Osteoblast (primary cell): ENCODE measurements at places on chromosomes 5 and 9. TPM values are rescaled to one million over a fixed set of nuclear protein-coding genes. Genes with fewer than 3 reads are reported as not detected.

DNA sequence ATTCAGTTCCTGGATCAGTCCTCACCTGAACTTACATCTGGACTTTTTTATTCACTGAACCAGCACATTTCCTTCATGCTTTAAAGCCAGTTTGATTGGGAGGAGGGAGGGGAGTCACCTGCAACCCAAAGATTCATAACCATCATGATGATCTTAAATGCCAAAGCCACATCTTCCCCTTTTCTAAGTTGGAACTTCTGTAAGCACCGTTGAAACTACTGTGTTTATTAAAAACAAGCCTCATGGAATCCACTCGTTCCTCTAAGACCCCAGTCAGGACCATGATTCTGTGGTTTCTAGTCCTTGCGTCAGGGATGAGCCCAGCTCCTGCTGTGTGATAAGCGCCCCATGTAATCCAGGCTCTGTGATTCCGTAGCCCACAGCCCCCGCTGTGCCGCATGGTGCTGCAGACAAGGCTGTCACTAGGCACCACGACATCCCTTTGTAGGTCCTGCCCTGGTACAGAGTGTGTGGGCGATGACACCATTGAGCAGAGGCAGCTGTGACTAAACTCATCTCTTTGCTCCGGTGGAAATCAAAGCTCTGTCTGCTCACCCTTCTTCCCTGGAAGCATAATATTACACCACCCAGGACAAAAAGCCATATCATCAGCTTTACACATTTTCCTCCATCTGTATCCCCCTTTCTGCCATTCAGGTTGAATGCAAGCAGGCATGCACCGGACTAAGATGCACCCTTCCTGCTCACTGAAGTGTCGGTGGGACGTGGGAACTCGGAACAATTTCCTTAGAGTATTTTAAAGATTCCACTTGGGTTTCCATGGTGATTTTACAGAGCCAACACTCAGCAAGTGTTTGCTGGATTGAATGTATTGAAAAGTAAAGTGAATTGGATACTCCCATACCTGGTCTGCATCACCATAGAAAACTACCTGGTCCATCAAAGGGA lies 132.0 kb upstream of the FSTL4 start:
- no peak for DNase-seq

DNA sequence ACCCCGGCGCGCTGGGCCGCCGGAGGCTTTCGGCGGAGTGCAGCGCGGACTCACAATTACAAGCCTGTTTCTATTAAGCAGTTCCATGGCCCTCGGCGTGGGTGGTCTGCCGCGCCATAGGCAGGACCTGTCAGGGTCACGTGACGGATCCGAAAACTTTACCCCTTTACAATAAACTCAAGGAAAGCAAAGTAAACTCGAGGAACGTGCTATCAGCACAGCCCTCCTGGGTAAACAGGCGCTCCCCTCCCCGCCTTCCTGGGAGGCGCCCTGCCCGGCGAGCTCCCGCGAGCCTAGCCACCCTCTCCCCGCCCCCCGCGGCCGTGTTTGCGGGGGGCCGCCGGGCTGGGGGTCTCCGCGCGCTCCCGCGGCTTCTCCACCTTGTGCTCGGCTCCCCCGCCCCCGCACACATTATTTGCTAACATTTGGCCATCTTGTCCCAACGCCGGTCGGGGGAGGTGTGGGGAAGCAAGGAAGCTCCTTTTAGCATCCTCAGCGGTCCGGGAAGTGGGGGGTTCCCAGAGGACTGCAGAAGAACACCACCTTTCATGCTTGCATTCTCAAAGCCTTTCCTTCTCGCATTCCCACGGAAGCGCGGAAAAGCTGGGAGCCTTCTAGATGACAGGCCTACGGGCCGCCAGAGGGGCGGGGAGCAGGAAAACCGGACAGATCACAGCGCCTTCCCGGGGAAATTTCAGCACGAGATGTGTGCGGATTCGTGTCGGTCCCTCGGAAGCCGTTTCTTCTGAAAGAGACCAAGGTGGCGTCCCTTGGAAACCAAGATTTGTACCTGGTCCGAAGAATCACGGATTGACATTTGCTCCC lies at the start of gene PTCH1:
Gene PTCH1, minus strand, starts transcription at position 238 of the 825 bp plus-strand sequence.
- DNase-seq = peak; percentile 87

GRCh38 chr5:66927140-66927539 lies 269.5 kb downstream of the CD180 start:
- no peak for DNase-seq

DNA sequence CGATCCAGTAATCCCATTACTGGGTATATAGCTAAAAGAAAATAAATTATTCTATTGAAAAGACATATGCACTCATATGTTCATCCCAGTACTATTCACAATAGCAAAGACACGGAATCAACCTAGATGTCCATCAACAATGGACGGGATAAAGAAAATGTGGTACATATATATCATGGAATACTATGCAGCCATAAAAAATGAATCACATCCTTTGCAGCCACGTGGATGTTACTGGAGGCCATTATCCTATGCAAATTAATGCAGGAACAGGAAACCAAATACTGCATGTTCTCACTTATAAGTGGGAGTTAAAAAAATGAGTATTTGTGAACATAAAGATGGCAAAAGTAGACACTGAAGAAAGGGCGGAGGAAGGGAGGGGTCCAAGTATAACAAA lies 16.6 kb upstream of the IRGM start:
- DNase-seq = no peak

- DNase-seq = peak; percentile 67
These were observed 32.9 kb upstream of the FAM120AOS start for GRCh38 chr9:93486268-93486667.

- no peak for DNase-seq
These were observed 595.9 kb downstream of the DNAH5 start for GRCh38 chr5:13348568-13348967.

DNA sequence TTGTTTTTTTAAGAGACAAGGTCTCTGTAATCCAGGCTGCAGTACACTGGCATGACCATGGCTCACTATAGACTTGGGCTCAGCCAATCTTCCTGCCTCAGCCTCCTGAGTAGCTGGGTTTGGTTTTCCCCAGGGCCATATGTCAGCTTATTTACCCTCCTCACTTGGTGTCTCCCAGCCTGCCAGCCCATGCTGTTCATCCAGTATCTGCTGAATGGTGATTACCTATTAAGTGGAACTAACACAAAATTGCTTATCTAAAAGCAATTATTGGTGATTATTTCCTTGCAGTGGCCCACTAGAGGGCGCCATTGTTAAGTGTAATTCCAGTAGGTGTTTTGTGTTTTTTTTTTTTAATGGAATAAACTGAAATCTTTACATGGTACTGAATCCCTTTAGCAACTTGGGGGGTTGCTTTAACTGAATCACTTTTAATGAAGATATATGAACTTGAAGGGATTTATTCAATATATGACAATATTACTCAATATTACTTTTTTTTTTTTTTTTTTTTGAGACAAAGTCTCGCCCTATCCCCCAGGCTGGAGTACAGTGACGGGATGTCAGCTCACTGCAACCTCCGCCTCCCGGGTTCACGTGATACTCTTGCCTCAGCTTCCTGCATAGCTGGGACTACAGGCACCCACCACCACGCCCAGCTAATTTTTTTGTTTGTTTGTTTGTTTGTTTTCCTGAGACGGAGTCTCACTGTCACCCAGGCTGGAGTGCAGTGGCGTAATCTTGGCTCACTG lies 13.8 kb downstream of the EXOSC2 start:
- peak; percentile 76 for DNase-seq

- no peak for DNase-seq
These were observed 124.7 kb downstream of the FBN2 start for GRCh38 chr5:128413356-128413755.

- no peak for DNase-seq
These were observed 35.1 kb downstream of the BASP1 start for GRCh38 chr5:17252543-17252942.

Gene SHB
- 8.8 and 9.4 TPM in 2 replicates for total RNA-seq

Gene FOXD4L6
- total RNA-seq = under 0.01 TPM in 1 of 2 replicates, not detected in the other

- DNase-seq = no peak
These were observed 2.1 kb downstream of the TNFAIP8 start for GRCh38 chr5:119357808-119358529.

Gene FABP6
- total RNA-seq = not detected in 2 replicates

Gene EIF4E1B
- not detected in 2 replicates for total RNA-seq

DNA sequence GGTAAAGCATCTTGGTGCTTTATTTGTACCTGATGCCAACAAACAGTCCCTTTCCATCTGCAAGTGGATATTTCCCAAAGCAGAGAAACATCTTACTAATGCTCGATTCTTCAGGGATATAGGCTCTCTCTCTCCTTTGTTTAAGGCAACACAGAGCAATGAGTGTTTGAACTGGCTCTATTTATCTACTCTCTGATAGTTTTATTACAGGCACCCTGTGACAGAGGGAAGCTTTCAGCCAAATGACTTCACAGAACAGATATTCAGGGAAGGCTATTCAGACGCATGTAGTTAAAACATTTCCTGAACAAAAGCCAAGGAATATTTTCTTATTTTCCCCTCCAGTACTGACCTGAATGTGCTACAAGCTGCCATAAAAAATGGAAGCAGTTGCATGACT lies 141.8 kb downstream of the YIPF5 start:
- DNase-seq = peak; percentile 86

Gene NUTM2G
- total RNA-seq = not detected in 2 replicates

- DNase-seq = no peak
These were observed 44.9 kb upstream of the HCN1 start for GRCh38 chr5:45741110-45741509.

DNA sequence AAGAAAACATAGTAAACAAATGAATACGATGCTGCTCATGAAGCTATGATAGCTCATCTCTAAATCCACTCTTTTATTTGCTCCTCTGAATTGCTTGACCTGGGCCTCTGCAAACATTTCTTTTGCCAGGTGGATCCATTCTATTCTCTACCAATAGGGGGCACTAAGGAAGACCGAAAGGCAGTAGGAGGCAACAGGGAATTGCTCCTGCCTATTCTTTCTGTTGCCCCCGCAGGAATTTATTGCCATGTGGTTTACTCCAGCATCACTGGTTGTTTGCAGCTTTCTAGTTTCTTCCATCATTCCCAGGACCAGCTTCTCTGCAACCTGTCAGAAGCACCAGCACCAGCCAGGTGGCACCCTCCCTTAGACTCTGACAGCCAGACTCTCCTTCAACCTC lies 5.3 kb downstream of the GAPT start:
- no peak for DNase-seq

Gene FAF2
- 40.2 and 42.4 TPM in 2 replicates for total RNA-seq

DNA sequence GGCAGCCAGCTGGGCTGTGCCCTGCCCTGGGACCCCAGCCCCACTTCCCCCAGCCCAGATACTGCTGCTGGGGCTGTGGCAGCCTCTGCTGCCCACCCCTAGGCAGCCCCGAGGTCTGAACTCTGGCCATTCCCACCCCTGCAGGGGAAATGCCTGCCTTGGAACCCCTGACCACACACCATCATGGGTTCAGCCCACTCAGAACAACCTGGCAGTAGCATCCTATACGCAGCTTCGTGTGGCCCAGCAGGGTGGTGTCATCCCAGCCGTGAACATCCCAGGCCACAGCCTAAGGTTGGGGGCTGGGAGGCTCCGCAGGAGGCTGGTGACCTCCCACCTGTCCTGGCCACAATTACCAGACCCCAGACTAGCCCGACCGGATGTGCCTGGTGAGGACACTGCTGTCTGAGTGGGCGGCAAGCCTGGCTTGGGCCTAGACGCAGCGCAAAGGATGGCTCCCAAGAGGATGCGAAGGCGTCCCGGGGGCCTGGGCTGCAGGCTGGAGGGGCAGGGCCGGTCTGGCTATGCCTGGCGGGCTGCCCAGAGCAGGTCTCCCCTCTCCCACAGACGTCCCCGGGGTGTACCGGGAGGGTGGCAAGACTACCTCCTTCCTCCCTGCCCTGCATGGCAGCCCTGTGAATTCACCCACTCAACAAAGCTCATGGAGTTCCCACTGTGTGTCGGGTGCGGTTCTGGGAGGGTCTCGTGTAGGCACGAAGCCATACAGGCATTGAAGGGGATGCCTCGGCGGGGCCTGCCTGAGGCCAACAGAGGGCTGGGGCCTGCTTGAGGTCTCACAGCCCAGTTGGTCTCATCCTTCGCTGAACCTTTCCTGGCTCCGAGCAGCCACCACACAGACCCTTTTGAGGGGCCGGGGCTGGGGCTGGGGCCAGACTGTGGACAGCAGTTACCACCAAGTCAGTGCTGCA lies 1.5 kb upstream of the SLC34A3 start:
- no peak for DNase-seq

Gene ABO
- not detected in 2 replicates for total RNA-seq

Gene GLDC
- total RNA-seq = 0.72 and 2.4 TPM in 2 replicates

Gene ANXA2R
- total RNA-seq = 3.5 and 3.6 TPM in 2 replicates

DNA sequence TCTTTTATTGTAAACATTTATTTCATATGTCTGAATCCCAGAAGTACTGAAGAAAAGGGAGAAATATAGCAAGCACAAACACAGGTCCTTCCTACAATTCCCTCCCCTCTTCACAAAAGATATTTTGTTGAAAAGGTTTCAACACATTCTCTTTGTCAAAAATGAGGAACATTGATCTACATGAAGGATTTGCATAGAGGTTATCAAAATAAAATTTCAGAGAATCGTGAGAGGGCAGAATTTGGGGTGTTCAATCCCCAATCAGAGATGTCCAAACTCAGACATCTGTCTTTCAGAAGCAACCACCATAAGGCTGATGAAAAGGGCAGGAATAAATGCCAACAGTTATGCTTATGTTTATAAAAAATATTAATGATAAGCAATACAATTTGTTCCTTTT lies 69.2 kb downstream of the MARCHF3 start:
- DNase-seq = no peak

GRCh38 chr9:126373241-126373640 lies 46.6 kb downstream of the MVB12B start:
- DNase-seq = no peak

Gene TLX3
- not detected in 2 replicates for total RNA-seq

DNA sequence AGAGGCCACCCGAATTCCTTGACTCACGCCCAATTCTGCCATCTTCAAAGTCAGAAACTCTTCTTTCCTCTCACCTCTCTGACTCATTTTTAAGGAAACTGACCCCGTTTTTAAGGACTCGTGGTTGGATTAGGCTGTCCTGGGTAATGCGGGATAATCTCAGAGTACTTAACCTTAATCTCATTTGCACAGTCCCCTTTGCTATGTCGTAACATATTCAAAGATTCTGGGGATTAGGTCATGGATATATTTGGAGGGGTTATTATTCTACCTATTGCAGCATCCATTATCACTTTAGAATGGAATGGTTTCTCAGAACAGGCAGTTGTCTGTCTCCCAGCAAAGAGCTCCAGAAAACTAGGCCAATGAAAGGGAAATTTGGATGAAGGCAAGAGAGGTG lies 80.8 kb upstream of the IL12B start:
- DNase-seq = no peak

Gene CMYA5
- total RNA-seq = 2.1 and 2.2 TPM in 2 replicates

DNA sequence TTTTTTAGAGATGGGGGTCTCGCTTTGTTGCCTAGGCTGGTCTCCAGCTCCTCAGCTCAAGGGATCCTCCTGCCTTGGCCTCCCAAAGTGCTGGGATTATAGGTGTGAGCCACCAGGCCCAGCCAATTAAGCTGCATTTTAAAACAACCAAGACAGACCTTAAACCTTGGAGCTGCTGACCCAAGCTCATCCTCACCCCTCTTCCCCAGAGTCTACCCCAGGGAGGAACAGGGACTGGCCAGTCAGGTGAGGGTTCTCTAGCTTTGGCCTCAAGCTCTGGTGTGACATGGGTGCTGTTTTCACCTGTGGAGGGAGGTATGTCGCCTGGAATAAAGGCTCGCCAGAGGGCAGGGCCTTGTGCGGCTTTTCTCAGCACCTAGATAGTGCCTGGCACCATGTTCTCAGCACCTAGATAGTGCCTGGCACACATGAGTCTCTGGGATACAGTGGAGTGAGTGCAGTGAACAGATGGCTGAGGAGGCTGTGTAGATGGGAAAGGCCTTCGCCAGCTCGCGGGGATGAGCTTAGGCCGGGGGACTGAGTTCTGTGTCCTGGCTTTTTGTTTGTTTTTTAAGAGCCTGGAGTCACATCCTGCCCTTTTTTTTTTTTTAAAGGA lies 7.4 kb downstream of the CDK9 start:
- DNase-seq = no peak
